Renal cortical epithelial cell (primary cell): ENCODE measurements at places on chromosomes 1 and 21.

DNA sequence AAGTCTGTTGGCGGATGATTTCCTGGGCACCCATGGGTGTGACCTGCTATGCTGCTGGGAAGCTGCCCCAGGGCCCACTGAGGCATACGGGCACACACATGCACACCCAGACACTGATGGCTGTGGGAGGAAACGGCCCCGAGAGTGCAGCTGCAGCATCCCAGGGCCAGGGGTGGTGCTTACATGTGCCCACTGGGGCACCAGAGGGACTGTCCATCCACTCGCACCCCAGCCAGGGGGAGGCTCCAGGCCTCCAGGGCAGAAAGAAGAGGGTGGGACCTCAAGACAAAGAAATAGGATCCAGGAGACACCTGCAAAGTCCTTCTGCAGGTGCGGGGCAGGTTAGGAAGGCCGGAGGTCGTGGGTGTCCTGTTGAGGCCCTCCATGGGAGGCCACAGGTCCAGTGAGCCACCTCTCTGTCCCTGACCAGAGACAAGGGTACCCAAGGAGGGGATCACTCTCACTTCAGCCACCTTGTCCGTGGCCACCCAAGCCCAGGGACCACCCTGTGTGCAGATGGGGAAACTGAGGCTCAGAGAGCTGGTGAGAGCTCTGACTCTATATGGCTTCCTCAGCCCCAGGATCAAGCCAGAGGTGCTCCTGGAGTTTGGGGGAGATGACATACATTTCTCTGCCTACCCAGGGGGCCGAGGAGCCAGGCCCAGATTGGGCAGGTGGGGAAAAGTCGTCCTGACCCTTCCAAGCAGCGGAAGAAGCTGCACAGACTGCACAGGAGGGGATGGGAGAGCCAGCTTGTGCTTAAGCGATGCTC, 57.1 kb downstream of the WNT9A start:
- no peak for DNase-seq

GRCh38 chr1:40740039-40740996, 43.3 kb upstream of the KCNQ4 start:
- peak; percentile 59 for DNase-seq

- no peak for DNase-seq
These were observed 16.4 kb downstream of the REG4 start for GRCh38 chr1:119794876-119795240.

DNA sequence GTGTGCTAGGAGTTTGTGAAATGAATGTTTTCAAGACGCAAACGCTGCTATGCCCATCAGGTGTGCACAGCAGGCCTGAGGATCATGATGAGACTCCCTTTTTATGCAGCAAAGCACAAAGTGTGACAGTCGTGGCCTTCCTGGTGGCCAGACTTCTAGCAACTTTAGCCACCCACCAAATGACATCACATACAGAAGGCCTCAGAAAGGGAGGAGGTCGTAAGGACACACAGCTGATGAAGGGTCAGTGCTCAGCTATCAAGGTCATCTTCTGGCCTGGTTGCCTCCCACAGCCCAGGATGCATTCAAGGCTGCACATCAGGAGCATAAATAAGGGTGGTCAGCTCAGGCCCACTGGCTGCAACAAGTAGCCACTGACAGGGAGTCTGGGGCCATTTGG, 36.6 kb downstream of the BMP8A start:
- DNase-seq: no peak

DNA sequence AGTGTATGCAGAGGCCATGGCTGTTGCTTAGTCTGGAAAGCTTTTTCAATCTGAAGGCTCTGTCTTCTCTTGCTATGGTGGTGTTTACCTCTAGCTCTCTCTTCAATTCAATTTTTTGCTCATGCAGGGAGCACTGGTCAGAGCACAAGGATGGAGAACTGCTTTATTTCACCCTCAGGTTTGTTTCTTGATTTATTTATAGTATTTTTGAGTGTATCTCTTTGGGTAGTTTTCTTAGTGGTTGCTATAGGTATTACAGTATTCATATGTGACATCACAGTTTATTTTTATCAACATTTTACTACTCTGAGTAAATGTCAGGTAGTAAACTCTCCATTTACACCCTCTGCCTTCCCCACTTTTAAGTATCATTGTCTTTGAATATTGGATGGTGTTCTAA, 147.9 kb downstream of the RASAL2 start:
- no peak for DNase-seq

- peak; percentile 24 for DNase-seq
These were observed 114.9 kb upstream of the SLC45A1 start for GRCh38 chr1:8203056-8203455.

DNA sequence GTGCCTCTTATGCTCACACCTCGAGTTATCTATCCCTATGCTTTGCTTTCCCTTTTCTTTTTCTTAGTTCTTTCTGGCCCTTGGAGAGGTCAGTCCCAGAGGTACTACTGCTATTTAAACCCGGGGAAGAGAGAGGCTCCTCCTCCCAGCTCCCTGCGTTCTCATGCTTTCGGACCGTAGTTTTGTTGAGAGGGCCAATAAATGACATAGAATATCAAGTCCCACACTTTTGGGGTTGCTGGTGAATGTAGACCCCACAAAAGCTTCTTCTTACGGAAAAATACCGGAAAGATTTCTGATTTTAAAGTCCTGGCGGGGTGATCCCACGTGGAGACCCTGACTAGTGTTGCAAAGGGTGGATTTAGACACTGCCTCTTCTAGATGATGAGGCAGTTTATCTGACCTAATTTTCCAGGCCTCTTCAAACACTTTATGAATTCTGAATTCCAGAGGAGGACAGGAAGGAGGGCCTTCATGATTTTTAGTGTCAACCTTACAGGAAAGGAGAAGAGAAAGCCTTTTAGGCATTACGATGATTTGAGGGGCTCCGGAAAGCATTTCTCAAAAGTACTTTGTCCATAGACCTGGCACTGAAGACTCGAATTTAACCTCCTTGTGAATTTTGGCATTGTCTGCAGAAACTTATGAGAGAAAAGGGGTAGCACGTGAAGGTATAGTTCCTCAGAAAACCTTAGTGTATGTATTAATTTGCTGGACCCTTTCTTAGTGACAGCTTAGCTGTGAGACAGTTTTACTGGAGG, 694 bp downstream of the TMEM167B start:
- DNase-seq: no peak

DNA sequence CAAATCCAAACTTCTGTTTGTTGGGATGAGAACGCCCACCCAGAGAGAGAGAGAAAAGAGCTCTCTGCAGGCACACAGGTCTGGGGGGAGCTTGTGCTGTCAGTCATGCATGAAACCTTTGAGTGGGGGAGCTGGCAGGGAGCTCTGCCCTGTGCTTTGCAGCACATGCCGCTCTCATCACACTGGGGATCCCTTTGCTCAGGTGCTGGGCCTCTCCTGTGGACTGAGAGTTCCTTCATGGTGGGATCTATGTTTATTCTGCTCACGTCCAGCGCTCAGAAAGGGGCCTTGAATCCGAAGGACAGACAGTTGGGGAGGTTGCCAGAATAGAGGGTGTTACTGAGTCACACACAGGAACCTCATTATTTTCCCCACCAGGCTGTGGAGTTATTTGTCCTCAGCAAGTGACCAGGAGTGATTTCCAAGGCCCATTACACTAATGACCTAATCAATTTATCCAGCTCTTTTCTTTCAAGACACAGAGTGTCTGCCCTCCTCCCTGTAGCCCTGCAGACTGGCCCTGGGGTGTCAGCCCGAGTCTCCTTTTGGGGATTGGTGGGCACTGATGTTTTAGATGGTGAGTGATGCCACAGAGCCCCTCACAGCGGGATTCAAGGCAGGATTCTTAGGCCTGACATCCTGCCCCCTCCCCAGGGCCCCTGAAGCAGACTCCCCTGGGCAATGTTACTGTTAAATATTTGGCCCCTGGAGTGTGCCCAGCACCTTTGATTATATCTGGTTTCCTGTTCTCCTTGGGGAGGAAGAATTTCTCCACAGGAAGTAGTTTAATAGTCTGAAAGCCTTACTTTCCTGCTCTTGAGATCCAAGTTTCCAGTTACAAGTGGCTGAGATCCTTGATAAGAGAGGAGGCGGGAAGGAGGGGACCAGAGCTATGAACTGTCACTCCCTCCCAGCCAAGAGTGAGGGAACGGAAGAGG, 22.3 kb downstream of the MYBPH start:
- DNase-seq: peak; percentile 57

- DNase-seq: no peak
These were observed 51.8 kb downstream of the SLAMF6 start for GRCh38 chr1:160471253-160471652.

DNA sequence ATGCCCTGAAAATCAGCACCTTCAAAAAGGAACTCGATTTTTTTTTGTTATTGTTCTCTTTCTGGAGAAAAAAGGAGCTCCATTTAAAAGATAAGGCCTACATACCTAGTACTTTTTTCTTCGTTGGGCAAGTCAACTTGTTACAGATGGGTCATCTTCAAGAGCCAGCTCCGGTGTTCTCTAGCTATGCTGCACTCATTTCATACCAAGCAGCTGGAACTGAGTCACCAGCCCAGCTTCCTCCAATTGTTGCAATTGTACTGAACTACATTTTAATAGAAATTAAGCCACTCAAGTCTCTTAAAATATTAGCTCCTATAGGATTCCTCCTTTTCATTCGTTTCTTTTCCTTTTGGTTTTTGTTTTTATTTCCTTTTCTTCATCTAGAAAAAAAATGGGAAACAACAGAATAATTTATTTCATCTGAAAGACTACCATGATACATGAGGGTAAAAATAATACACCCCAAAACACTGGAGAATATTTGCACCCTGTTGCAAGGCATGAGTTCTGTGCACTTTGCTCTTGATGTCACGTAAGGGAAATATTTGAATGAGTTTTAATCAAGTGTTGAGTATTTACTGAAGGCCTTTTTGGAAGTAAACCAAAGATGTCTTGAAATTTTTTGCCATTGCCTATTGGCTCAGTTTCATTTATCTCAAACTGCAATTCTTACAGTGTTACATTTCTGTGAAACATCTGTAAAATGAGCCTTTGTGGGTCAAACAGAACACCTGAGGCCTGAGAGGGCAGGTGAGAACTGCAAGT, 60.5 kb downstream of the CLIC4 start:
- peak; percentile 78 for DNase-seq

DNA sequence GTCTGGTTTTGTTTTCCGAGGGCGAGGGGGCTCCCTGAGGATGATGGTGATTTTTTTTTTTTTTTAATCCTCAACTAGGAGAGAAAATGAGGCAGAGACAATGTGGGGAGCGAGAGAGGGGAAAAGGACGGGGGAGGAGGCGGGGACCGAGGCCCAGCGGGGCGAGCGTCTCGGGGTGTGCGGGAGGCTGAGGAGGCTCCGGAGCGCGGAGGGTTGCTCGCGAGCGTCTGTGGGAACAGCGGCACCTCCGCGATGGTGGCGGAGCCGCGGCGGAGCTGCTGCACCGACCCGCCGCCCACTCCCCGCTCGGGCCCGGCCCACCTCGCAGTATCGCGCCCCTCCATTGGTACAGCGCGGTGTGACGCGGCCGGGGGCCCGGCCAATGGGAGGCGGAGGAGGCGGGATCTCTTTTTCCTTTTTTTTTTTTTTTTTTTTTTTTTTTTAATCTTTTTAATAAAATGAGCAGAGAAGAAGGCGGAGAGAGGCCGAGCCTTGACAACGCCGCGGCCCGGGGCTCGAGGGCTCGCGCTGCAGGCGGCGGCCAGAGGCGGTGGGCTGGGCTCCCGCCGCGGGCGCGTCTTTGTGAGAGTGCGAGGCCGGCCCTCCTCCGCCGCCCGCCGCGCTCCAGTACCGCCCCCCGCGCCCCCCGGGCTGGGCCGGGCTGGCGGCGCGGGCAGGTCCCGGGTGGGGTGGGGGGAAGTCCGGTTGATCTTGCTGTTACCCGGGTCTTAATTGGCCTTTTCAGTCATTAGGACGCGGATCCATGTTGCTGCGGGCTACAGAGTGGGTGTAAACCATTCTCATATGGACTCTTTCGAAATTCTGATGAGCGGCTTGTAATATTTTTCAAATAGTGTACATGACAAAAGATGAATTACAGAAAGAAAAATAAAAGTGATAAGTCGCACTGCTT, at the start of gene RERE:
Gene RERE (minus strand): TSS at position 229 of the 913 bp plus-strand sequence.
- DNase-seq: peak; percentile 67

DNA sequence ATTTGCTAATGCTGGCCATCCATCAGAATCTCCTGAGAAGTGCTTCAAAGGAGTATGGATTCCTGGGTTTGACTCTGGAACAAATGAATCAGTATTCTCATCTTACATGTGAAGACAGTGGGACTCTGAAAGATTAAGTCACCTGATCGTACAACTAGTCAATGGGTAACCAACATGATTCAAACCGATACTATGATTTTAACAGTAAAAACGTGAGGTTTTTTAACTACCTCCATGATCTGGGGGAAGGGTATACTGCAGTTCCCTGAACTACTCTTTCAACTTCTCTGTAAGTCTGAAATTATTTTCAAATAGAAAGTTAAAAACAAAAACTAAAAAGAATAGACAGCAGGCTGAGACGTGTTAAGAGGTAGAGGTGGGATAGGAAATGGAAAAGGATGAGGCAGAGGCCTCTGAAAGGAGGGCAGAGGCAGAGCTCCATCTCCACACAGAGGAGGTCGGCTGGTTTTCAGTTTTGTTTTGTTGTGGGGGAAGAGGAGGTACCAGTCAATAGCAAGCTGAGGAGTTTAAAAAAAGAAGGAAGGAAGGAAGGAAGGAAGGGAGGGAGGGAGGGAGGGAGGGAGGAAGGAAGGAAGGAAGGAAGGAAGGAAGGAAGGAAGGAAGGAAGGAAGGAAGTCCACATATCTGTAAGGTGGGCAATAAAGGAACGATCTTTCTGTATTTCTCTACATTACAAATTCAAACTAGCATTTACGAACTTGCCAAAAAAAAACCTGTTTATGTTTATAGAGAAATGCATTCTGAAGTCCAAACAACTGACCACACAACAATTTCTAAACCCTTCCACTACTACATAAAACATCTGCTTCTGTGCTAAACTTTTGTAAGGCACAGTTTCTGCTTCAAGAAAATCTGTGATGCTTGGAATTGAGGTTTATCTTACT, 213.1 kb downstream of the RERE start:
- peak; percentile 84 for DNase-seq

GRCh38 chr1:234918961-234919761, 209.5 kb downstream of the TOMM20 start:
- DNase-seq: no peak

- DNase-seq: no peak
These were observed 467.3 kb downstream of the CAMTA1 start for GRCh38 chr1:7252411-7253117.

GRCh38 chr1:166822385-166822784, 16.9 kb upstream of the POGK start:
- no peak for DNase-seq

DNA sequence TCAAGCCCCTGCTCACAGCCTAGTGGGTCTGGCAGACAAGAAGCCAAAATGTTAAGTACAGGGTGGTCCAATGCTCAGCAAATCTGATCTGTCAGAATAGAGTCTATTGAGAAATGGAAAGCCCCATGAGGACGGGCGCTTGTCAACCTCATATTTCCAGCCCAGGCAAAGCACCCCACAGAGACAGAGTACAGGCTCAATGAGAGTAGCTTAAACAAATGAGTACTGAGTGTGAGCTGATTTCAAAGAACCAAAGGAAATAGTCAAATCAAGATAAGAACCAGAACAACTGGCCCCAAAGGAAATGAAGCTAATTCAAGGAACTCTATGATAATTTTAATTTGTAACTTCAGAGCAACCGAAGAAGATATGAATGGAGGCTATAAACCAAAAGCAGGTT, 44.6 kb upstream of the SLC30A1 start:
- DNase-seq: no peak
